ENCODE measurements at places on chromosomes 16 and 17.

GRCh38 chr17:9298776-9299295 is 276.8 kb downstream of the STX8 start:
- DNase-seq, result no peak

DNA sequence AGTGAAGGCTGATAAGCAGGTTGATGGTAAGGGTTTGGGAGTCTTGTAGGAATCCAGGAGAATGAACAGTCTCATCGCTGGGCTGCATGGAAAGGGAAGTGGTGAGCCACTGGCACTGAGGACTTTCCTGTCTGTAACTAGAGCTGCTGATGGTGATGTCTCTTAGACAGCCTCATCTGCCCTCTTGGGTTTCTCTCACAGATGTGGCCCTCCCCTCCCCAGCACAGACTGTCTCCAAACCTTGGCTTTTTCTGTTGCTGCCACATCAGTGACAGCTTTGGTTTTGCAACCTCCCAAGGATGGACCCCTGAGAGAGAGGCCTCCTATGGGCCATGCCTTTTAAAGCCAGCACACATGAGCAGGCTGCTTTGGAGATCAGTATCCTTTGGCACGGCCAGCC is 16.9 kb downstream of the PLCG2 start:
- DNase-seq, result peak; percentile 72

GRCh38 chr16:2317231-2318020 is 23.1 kb downstream of the ABCA3 start:
- DNase-seq, result no peak

DNA sequence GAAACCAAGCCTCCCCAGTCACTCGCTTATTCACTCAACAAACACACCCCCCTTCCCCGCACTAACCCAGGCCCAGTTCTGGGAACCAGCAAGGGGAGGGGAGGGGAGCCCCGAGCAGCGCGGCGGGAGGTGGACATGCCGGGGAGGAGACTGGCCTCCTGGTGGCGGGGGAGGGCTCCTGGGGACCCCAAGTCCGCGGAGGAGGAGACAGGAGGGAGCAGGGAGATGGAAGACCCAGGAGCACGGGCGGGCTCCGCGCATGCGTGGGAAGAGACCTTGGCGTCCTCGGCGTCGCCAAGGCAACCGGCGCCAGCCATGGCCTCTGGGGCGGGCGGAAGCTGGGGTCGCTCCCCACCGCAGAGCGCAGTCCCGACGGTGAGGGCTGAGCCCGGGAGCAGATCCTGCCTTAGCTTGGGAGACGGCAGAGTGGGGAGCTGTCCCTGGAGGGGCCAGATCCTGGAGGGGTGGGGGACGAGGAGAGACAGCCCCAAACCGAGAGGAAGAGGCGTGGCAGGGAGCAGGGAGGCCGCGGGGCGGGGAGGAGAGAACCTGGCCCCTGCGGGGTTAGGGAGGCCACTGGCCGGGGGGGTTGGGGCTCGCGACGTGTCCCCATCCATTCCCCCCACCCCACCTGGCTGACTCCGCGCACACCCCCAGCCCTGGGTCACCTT is at the start of gene PRR29:
PRR29 (plus strand) TSS at position 302 of the 671 bp plus-strand sequence; CDS start at position 316, 14 bp downstream.
- peak; percentile 89 for DNase-seq

GRCh38 chr16:86794216-86794864 is 216.0 kb downstream of the FOXL1 start:
- no peak for DNase-seq

DNA sequence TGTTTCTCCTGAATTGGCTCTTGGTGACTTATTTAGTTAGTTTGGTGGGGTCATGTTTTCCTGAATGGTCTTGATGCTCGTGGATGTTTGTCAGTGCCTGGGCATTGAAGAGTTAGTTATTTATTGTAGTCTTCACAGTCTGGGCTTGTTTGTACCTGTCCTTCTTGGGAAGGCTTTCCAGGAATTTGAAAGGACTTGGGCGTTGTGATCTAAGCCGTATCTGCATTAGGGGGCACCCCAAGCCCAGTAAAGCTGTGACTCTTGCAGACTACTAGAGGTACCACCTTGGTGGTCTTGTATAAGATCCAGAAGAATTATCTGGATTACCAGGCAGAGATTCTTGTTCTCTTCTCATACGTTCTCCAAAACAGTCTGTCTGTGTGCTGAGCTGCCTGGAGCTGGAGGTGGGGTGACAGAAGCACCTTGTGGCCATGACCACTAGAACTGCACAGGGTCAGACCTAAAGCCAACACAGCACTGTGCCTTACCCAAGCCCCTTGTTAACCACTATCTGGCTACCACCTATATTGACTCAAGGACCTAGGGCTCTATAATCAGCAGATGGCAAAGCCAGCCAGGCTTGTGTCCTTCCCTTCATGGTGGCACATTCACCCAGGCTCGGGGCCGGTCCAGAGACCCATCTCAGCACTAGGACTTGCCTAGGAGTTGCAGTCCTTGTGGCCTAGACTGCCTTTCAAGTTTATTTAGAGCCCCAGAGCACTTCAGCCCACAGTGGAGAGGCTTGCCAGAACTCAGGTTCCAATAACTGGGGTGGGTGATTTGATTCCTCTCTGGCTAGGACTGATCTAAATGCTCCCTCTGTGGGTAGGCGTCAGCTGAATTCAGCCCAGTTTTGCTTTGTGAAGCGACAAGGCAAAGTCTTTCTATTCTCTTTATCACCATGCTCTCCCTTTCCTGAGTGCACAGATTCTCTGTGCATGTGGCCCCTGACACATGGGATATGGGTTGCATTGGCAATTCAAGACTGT is 11.0 kb downstream of the RNF135 start:
- no peak for DNase-seq

- DNase-seq, result no peak
Measured at GRCh38 chr16:55476625-55477533, 2.1 kb upstream of the MMP2 start.

GRCh38 chr16:25224731-25225319 is 8.1 kb downstream of the AQP8 start:
- DNase-seq, result no peak

DNA sequence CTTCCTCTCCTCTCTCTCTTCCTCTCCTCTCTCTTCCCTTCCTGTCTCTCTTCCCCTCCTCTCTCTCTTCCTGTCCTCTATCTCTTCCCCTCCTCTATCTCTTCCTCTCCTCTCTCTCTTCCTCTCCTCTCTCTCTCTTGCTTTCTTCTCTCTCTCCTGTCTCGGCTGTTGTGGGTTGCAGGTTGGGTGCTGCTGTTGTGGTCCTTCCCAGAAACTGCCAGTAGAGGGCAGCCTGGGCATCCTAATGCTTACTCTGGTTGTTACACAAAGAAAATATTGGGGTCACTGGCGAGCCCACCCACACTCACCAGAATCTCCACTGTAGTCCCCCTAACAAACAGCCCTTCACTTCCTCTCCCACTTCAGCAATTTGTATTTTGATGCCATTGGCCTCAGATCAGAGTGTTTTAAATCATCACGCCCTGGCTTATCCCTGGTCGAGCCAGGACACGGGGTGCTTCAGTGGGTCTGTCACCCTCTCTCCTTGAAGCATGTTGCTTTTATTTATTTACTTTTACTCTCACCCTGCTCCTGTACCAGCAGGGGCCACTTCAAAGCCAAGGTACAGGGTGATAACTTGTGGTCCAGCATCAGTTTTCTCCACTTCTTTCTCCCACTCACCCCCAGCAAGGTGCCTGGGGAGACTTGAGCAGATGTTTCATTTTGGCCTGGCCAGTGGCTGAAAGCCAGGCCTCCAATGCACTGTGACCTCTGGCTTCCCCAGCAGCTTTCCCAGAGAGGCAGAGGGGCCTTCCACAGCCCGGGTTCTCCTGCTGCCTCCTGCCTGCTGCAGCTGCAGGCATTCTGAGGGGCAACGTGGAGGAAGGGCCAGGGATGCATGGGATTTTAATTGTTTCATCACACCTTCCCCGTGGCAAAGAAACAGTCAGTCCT is 4.7 kb upstream of the MMP15 start:
- peak; percentile 73 for DNase-seq

GRCh38 chr16:86990451-86990850 is 326.7 kb downstream of the C16orf95 start:
- peak; percentile 15 for DNase-seq

- DNase-seq, result peak; percentile 66
Measured at GRCh38 chr16:3819746-3820724, 60.5 kb downstream of the CREBBP start.

DNA sequence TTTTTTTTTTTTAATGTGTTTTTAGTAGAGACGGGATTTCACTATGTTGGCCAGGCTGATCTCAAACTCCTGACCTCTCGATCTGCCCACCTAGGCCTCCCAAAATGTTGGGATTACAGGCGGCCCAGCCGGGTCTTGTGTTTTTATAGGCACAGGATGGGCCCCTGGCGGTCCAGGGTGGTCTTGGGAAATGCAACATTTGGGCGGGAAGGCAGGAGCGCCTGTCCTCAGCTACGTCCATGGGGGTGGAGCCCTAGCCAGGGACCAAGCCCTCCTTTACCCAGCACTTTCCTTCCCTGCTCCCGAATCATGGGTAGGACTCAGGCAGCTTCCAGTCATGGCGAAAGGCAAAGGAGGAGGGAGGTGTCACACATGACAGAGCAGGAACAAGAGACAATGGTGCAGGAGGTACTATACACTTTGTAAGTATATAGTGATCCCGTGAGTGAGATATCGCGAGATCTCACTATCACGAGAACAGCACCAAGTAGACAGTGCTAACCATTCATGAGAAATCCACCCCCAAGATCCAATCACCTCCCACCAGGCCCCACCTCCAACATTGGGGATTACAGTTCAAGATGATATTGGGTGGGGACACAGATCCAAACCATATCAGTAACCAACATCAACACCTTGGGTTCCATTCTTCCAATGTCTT is 226.7 kb upstream of the WSCD1 start:
- DNase-seq, result no peak

- no peak for DNase-seq
Measured at GRCh38 chr17:33653399-33653788, 360.3 kb upstream of the ASIC2 start.

DNA sequence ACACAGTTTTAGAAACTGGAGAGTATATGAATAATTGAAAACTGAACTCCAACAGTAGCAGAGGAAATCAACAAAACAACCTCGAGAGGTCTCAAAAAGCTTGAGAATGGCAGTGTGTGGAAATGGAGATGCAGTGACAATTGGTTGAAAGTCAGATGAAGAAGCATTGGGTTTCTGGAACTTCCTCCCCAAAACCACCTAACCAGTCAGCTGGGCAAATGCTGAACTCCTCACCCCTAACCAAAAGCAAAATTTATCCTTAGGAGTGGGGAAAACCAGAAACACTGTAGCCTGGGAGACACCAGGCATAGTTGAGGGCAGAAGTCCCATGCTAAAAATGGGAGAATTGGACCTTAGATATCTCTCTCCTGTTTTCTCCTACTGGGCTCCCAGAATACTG is 109.9 kb downstream of the TANC2 start:
- DNase-seq, result peak; percentile 13

- DNase-seq, result no peak
Measured at GRCh38 chr16:78673884-78674283, 574.4 kb downstream of the WWOX start.

- DNase-seq, result no peak
Measured at GRCh38 chr17:65158041-65158440, 20.9 kb downstream of the RGS9 start.

- no peak for DNase-seq
Measured at GRCh38 chr16:4578961-4579530, 22.9 kb downstream of the C16orf96 start.

DNA sequence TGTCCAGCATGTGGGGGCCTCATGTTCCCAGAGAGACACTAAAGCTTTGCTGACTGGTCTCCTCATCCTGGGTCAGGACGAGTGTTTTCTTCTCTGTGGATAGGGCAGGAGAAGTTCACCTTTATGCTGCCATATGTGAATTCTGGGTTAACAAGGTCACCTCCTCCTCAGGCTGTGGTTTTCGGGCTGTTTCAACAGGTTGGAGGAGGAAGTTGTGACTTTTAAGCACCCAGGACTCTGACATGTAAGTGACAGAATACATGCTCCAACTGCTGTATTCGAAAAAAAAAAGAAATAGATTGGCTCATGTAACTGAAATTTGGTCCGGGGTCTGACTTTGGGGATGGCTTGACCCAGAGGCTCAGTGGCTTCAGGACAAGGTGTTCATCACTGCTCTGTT is 54.2 kb downstream of the SNX20 start:
- DNase-seq, result peak; percentile 27

DNA sequence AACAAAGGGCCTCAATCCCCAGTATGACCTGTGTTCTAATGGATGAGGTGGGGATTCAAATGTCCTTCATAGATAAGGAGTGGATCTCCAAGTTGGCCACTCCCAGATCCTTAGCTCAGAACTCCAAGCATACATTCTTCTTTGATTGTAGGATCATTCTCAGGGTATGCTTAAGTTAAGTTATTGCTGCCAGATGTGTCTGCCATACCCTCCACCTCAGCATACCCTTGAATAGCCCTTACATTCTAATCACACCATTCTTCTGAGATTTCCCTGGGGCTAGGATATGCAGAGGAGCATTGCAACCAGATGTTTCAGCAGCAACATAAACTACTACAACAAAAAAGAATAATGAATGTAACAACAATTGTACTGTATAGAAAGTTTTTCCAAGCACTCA is 1.6 kb upstream of the KRTAP2-4 start:
- no peak for DNase-seq

- DNase-seq, result no peak
Measured at GRCh38 chr16:13063457-13063856, 162.1 kb downstream of the SHISA9 start.

DNA sequence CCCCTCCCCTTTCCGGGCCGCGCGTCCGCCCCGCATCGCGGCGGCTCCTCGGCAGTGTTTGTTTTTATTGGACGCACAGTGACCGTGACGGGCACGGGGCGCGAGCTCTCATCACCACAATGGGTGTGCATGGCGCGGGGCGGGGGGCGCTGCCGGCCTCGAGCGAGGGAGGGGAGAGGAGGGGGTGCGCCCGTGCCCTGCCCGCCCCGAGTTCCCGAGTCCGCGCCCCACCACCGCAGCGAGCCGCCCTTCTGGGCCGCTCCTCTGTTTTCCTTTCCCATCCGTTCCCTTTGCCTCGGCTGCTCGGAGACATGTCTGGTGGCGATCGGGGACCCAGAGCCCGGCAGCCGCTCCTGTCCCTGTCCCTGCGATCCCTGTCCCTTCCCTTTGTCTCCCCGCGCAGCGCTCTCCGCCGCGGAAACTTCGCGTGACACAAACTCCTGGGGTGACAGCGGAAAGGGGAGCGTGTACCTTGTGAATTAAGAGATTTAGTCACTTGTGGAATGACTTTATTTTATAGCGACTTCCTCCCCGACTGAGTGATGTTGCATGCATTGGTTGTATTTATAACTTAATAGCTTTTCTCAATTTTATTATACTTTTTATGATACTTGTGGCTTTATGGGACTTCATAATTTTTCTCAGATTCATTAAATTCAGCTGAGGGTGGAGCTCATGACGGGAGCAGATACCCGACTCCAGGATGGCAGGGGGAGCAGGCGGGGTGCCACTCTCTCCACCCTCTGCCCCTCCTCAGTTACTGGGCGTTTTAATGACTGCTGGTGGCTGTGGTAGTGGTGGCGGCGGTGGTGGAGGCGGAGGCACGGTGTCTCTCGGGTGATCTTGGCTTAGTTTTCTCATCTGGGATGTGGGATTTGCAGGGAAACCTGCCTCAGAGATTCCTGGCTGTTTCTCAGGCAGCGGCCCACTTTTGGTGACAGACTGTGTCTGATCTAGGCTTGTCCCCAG is 40.8 kb downstream of the MRM1 start:
- no peak for DNase-seq

GRCh38 chr17:72128039-72128438 is 7.2 kb downstream of the SOX9 start:
- DNase-seq, result no peak

All from hematopoietic multipotent progenitor cell treated with erythropoietin and hydrocortisone succinate and interleukin-3 and kit ligand, for 4 days (in vitro differentiated cells).